Activated CD8-positive, alpha-beta memory T cell treated with anti-CD3 and anti-CD28 coated beads, Interleukin-2, amount 10 ng/mL, durations not matched to agents 7 days and 5 days (primary cell): ENCODE measurements at places on chromosomes 3 and 15.

DNA sequence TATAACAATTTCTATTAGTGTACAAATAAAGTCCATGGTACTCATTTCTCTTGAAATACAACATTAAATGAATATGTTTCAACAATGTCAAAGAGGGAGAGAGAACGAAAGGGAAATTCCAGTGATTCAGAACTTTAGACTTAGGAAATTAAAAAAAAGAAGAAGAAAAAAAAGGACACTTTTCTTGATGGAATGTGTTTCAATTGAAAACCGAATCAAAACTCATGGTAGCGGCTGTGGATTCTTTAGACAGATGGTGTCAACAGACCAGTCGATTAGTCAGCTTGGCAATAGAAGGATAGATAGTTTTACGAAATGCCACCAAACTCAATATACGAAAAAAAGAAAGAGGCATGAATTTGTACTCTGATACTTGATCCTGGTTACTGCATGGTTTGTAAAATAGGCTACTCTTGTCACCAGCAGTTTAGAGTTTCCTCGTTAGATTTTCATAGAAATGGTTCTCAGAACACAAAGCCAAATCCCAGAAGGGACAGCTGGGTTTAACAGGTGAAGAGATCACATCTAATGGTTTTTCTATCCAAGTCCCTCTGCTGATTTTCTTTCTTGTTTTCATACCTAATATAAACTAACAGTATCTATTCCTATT lies 793.5 kb downstream of the ROBO1 start:
- DNase-seq = no peak

DNA sequence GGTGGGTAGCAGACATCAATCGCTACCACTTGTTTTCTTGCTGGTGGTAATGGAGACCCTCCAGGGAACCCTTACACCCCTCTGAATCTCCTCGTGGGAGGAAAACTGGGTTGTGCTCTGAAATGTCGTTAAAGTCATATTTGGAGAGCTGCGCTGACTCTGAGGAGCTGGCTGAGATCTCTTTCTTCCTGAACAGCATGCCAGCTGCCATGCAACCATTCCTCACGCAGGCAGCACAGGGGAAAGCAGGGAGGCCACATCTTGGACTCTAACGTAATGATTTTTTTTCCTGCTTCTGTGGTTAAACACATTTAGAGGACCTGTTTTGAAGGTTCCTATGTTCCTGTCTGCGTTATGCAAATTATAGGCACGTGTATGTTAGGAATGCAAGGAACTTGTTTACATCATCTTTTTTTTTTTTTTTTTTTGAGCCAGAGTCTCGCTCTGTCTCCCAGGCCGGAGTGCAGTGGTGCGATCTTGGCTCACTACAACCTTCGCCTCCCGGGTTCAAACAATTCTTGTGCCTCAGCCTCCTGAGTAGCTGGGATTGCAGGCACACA lies 156.7 kb downstream of the TJP1 start:
- no peak for DNase-seq

DNA sequence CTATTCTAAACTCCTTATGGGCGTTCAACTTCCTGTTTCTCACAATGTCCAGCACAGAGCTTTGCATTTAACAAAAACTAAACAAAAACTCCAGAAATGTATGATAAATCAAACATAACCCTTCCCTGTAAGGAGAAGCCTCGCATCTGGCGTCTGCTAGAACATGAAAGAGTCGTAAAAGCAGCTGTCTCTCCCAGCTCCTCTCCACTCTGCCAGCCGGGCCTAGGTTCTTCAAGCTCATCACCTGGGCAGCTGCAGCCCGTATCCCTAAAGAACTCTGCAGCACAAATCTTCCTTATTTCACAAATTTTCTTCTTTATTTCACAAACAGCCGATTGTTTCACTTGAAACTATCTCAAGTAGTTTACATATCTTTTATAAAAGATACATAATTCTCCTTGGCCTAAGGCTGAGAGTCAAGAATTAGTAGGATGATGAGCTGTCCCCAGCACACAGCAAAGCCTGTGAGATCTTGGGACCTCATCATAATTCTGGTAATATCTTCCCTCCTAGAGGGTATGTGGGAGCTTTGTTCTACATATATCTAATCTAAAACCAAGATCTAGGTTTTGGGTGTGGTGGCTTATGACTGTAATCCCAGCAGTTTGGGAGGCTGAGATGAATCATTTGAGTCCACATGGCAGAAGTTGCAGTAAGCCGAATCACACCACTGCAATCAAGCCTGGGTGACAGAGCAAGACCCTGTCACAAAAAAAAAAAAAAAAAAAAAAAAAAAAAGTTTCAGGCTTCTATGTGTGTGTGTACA lies 35.3 kb downstream of the ANXA2 start:
- peak; percentile 78 for DNase-seq

- no peak for DNase-seq
Measured at GRCh38 chr3:73056014-73056844, 5.2 kb upstream of the EBLN2 start.

GRCh38 chr3:149384911-149385321 lies 7.5 kb upstream of the TM4SF1 start:
- no peak for DNase-seq

DNA sequence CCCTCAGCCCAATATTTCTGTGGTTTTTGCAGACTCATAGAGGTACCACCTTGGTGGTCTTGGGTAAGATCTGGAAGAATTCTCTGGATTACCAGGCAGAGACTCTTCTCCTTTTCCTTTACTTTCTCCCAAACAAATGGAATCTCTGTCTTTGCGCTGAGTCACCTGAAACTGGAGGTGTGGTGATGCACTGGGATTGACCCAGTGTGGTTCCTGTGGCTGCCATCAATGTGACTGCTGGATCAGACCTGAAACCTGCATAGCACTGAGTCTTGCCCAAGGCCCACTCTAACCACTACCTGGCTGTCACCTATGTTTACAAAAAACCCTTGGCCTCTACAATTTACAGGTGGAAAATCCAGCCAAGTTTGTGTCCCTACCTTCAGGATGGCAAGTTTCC lies 295.3 kb downstream of the RBMS3 start:
- DNase-seq = no peak

GRCh38 chr3:87191175-87191574 lies 35.9 kb upstream of the CHMP2B start:
- no peak for DNase-seq

GRCh38 chr15:20294651-20295237 lies 246.9 kb downstream of the GOLGA6L6 start:
- peak; percentile 38 for DNase-seq
